CD4-positive, alpha-beta T cell (primary cell): ENCODE measurements at places on chromosomes 7 and 10.

GRCh38 chr10:49202266-49202665, 14.1 kb upstream of the TMEM273 start:
- no peak for DNase-seq

DNA sequence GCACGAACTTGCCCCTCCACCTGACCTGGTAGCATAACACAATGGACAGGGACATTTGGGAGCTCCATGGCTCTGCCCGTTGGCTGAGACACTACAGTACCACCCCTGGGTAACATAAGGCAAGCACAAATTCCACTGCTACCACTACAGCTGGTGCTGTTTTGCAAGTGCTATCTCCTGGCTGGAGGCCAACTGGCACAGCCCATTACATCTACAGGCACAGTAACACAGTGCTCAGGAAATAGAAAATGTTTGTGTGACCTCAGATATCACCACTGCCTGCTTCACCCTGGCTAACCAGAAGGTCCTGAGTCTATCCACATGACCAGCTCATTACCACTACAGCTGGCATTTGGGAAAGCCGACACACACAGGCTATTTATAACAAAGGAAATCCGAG, 631.1 kb upstream of the MBL2 start:
- DNase-seq = no peak

DNA sequence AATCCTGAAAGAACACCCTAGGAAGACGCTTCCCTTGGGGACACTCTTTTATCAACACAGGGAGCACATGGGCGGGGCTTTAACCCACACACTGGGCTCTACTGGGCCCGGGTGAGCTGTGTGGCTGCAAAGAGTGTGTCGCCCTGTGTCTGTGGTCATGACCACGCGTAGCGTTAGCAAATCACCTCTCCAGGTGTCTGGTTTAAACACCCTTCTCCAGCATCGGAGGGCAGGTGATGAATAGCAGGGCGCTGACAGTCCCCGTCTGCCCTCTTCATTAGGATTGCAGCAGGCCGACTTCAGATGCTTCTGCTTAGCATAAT, 127.7 kb downstream of the ADARB2 start:
- no peak for DNase-seq

DNA sequence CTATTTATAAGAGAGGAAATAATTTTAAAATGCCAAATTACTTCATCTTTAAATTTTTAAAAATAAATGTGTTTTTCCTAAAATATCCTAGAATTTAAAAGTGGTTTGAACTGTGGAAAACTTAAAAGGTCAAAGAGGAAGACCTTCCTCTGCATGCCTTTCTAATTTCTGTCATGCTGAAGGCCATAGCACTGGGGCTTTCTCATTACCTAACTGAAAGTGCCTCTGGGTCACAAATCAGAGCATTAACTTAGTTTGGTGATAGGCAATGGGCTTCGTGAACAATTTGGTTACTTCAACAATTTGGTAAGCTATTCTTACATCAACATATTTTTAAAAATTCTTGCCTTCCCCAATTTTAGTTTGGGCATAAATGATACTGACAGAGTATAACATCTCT, 100.2 kb upstream of the SAMD8 start:
- no peak for DNase-seq

DNA sequence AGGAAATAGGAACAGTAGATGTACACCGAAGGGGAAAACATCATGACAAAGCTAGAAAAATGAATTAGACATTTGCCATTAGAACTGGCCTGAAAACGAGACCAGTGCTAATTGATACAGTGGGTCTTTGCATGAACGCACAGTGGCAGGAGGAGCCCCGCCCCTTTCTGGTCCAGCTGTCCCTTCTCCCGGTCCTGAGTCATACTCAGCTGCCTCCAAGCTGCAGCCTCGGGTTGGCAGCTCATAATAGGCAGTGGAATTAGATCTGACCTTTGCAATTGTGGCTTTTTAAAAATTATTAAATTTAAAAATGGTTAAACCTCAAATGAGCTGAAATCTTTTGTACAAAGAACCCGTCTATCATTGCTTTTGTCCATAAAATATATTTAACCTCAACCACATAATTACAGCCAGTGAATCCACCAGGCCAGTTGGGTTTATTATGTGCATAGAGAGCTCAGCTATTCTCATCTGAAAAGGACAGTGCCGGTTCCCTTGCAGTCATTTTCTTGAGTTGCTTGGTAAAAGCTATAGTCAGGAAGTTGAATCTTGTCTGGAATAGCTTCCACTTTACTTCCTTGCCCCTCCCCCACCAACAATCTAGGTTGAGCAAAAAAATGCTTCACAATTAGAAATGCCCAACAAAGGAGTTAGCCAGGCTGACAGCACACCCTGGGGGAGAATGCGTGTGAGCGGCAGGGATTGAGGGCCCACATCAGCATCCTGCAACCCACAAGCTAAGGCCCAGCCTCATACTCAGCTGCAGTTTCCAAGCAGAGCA, 147.1 kb downstream of the BUB3 start:
- DNase-seq = no peak

DNA sequence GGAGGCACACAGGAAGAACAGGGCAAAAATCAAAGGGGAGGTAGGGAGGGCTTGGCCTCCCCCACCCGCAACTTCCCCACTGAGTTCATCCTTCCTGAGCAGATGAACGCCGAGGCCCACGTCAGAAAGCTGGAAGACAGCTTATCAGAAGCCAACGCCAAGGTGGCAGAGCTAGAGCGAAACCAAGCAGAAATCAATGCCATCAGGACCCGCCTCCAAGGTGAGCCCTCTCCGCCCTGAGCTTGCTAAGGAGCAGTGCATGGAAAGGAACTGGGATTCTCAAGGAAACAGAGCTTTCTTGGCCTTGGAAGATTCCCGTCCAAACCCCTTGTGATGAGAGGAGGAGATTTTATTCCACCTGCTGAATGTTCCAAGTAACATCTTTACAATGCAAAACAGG, 16.5 kb downstream of the MYH16 start:
- DNase-seq = no peak

DNA sequence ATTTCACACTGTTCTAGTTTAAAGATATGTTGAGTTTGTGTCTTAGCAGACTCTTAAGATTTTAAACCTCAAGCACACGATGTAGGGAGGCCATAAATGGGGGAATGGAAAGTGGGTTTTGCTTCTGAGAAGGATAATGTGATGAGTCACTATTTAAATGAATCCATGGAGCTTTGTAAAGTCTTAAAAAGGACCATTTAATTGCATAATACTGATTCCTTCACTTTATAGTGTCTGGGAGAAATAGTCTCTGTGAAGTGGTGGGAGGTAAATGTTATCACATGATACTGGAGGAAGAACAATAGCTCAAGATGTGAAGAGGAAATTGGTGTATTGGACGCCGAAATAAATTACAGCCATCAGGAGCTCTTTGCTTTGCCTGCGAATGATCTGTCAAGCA, 84.0 kb upstream of the MYO3A start:
- DNase-seq = no peak

DNA sequence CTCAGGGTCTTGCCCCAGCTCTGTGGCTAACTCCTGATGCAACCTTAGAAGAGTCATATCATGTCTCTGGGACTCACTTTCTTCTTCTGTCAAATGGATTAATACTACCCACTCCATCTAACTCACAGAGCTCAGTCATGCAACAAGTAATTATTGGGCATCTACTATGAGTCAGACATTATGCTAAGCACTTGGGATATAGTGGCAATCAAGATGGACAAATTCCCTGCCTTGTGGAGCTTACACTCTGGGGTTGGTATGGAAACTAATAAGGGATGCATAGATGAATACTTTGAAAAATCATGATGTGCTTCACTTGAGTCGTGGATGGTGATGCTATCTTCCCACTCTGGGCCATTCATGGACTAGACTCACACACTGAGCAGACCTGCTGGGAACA, 88.9 kb downstream of the KCNMA1 start:
- no peak for DNase-seq

- DNase-seq = no peak
Observed at GRCh38 chr10:83083831-83084230, 1055.5 kb upstream of the GHITM start.

GRCh38 chr7:106806556-106806955, 58.5 kb upstream of the PIK3CG start:
- DNase-seq = no peak

DNA sequence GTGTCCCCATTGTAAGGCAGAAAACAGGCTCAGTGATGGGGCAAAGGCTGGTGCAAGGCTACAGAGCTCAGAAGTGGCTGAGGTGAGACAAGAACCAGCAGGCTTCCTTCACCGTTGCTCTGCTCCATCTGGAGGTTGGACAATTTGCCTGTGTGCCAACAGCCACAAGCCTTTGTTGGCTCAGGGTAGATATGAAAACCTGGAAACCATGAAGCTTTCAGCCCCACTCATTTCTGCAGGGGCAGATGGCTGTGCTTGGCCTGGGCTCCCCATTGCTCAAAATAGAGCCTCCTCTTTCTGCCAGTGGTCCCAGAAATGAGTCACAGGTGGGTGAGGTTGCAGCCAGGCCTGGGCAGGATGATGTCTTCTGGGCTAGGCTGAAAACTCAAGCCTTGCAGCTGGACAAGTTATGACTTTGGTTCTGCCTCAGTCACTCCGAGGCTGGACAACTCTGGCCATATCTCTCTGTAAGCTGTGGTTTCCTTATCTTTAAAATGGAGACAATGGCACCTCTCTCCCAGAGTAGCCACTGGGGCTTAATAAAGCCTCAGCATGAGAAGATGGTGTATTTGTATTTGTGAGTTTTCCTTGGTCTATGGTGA, 12.2 kb upstream of the ZNF273 start:
- no peak for DNase-seq

DNA sequence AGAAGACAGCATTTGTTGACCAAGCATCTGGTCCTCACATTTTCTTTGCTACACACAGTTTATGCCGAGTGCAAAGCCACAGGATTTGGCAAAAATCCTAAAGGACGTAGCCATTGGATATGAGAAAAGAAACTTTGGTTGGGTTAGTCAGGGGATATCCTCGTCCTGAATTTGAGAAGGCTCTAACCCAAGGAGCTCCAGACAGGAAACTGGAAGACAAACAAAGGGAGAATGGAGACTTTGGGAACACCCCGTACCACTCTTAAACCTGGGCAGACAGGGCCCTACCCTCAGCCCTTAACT, 146.6 kb upstream of the FRMD4A start:
- DNase-seq = no peak

DNA sequence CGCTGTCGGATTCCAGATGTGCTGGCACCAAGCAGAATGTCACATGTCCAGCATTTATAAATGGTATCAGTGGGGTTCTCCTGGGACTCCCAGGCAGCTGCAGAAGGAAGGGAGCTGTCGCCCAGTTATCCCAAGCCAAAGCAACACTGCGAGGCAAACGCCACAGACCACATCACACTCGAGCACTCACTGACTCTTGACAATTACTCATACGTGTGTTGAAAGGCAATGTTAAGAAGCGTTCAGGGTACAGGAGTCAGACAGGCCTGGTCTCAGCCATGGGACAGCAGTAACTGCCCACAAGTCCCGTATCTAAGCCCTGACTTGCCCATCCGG, 113.4 kb downstream of the DIP2C start:
- DNase-seq = no peak

- DNase-seq = no peak
Observed at GRCh38 chr7:46003896-46004875, 83.1 kb upstream of the IGFBP3 start.

GRCh38 chr10:127123626-127124025, 72.8 kb downstream of the INSYN2A start:
- DNase-seq = no peak

GRCh38 chr7:82740246-82740848, 296.8 kb upstream of the CACNA2D1 start:
- DNase-seq = no peak

DNA sequence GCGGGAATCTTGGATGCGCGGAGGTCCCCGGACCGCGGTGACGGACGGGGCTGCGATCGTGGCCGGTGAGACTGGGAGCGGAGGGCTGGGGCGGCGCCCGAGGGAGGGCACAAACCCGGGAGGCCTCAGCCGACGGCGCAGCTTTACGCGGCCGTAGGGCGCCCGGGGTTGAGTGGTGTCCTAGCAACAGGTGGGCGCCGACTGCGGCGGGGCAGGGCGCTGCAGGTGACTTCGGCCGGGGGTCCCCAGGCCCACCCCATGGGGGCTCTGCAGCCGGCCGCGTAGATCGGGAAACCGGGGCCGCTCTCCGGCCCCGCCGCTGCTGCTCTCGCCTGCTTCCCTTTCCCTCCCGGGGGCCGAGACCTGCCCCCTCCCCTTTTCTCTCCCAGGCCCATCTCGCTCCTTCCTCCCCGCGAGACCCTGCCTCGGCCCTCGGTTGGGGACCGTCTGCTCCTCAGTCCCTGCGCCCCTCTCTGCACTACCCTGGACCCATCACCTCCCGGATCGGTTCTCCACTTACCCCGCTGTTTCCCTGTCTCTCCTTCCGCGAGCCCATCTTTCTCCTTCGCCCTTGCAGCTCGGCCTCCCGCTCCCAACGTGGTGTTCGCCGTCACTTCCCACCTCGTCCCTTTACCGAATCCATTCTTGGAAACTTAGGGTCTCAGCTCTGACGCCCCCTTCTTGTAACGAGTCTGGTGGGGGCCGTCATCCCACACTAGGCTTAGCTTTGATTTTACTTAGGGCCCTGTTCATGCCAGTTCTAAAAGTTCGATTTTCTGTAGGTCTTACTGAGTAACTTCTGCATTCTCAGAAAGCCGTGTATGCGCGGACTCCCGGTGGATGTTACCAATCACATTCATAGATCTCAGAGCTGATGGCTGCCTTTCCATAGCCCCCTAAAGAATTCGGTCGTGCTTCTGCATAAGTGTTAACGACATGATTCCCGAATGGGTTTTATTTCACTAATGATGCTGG, 18.5 kb upstream of the ACBD5 start:
- no peak for DNase-seq

DNA sequence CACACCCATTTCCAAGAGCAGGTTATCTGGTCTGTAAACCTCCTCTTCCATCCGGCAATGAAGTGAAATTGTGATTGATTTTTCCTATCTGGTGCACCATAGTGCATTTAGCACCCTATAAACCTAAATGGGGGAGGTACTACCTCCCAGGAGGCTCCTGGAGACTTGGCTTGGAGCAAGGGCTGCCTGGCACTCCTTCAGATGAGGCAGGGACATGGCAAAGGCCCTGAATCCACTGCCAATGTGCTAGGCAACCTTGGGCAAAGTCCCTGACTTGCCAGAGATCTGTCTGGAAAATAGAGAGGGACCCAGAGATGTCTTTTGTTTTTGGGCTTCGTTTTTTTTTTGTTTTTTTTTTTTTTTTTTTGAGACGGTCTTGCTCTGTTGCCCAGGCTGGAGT, 6.7 kb upstream of the GRID1 start:
- DNase-seq = no peak

- DNase-seq = no peak
Observed at GRCh38 chr7:154881026-154881425, 121.9 kb downstream of the PAXIP1 start.
